ENCODE measurements at places on chromosomes 7 and 10.

DNA sequence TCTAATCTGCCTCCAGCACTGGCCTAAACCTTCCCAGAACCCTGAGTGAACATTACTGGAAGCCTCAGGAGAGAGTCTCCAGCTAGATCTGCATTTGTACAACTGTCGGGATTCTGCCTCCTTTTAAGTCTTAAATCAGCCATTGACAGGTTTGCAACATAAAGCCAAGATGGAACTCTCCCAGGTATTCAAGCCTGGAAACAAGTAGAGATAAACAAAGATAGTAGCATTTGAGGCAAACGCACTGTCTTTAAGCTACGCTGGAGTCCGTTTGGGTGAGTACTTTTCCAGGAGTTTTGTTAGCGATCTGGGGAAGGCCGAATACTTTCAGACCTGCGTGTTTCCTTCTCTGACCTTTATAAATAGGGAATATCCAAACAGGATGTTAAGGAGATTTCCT lies 317.2 kb upstream of the FZD8 start:
- DNase-seq = no peak

- no peak for DNase-seq
Observed at GRCh38 chr10:101780187-101780817, 2.9 kb downstream of the NPM3 start.

- no peak for DNase-seq
Observed at GRCh38 chr10:11473128-11473760, 138.2 kb downstream of the USP6NL start.

DNA sequence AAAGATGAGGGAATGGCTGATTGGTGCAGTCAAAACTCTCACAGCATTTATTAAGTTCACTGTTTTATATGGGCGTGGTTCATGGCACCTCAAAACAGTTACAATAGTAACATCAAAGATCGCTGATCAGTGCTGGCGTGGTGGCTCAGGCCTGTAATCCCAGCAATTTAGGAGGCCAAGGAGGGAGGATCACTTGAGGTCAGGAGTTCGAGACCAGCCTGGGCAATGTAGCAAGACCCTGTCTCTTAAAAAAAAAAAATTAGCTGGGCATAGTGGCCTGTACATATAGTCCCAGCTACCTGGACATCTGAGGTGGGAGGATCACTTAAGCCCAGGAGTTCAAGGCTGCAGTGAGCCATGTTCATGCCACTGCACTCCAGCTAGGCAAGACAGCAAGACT lies 48.5 kb downstream of the KLHDC10 start:
- DNase-seq = no peak

DNA sequence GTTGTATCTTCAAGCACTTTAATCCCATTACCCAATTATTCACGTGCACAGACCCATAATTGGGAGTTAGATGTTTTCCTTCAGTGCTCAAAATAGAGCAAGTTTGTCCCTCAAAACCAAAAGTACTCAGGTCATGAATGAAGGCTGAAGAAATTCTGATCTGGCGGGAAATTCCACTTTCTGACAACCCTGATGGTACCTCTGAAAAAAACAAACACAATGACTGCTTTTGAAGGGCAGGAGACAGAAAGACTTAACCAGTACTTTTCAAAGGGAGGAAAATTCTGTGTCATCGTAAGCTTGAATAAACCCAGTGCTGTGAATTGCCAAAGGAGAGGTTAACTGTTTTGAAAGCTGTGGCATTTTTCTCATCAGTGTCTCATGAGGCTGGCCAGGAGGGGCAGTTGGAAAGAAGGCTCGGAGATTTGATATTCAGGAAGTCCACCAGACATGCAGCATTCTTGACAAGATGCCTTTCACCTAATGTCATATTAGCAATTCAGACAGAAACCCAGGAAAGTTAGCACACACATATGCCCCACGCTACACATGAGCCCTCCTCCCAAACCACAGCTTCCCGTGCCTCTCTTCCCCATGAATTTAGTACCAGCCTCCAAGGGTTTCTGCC lies 347.0 kb downstream of the KCNMA1 start:
- no peak for DNase-seq

DNA sequence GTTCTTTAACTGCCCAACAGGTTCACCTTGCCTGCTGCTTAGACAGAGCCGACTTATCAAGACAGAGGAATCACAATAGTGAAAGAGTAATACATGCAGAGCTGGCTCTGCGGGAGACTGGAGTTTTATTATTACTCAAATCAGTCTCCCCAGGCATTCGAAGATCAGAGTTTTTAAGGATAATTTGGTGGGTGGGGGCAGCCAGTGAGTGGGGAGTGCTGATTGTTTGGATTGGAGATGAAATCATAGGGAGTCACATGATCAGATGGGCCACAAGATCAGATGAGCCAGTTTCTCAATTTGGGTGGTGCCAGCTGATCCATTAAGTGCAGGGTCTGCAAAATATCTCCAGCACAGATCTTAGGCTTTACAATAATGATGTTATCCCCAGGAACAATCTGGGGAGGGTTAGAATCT lies 131.3 kb downstream of the AKR1D1 start:
- no peak for DNase-seq

DNA sequence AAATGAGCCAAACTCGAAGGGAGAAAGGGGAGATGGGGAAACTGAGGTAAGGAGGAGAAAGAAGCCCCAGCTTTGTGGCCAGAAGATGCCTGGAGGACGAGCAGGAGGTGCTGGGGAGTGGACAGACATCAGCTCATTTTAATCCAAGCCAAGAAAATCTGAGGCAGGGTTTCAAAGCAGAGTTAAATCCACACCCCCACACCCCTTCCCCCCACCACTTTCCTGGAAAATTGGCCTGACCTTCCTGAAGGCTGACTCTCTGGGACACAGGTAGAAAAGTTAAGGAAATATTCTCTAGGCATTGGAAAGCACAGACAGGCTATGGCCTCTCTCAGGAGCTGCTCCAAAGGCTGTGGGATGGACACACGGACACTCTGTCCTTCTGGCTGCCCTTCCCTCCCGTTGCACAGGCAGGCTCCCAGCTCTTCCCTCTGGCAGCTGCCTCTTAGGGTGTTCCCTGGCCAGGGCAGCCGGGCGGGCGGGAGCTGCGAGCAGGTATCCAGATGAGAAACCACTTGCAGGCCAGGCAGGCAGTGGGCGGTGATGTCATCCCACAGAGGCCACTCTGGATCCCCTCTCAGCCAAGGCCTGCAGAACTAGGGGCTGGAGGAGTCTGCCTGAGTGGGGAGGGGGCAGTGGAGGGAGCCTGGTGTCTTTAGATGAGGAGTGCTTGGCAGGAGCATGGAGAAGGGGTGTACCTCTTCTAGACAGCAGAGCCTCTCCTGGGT lies 171.8 kb downstream of the NEURL1 start:
- DNase-seq = no peak

DNA sequence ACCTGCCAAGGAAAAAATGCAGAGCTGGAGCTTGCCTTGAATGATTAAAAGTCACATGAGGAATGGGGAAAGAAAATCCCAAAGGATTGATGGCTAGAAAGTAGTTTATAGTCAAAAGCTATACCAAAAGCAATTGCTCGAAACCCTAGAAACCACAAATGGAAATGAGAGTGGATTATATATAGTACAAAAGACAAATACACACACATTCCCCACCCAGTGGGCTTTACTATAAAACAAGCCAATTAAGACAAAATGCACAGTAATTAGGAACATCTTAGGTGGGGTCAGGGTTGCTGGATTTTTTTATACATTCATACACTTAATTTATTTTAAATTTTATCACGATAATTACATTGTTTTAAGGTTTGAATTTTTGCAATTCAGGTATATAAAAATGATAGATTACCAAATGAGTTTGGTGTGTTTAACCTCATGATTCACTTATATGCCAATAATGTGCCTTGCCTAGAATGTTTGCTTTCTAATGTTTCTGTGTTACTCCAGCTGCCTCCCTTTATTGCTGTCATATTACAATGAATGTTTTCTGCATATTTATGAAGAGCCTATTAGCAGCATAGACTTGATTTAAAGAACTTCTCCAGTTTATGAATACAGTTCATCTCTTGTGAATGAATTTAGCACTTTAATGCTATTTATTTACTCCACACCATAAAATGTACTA lies 421.3 kb downstream of the EXOC4 start:
- DNase-seq = no peak

DNA sequence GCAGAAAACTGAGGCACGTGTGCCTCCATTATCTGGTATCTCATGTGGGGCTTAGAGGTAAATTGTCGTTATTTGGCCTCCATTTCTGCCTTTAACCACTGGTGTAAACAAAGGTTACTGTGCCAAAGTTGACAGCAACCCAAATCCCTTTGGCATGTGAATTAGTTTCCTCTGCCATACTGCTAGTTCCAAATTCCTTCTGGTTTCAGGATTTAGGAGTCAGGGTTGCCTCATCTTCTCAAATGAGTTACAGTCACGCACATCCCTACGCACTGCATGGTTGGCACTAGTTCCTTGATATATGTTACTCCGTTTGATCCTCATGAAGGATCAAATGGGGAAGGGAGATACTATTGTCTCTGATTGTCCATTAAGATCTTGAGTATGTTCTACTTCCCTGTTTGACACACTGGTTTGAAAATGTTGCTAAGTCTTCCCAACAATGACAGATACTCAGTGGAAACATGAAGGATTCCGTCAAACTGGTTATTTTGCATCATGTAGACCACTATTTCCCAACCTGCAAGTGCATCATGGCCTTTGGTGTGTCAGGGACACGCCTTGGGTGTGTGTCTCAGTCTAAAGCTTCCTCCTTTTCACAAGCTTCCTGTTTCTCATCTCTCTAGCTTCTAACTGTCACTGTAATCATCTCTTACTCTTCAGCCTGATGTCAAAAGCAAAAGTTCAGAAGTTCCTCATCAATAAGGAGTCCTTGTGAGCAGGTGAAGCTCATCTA lies at the start of gene LIPN:
Gene LIPN (plus strand): TSS at position 655 of the 736 bp plus-strand sequence. CDS start 1,386 bp downstream, outside the sequence.
- DNase-seq = no peak

- DNase-seq = no peak
Observed at GRCh38 chr10:106189292-106189691, 975.2 kb downstream of the SORCS1 start.

DNA sequence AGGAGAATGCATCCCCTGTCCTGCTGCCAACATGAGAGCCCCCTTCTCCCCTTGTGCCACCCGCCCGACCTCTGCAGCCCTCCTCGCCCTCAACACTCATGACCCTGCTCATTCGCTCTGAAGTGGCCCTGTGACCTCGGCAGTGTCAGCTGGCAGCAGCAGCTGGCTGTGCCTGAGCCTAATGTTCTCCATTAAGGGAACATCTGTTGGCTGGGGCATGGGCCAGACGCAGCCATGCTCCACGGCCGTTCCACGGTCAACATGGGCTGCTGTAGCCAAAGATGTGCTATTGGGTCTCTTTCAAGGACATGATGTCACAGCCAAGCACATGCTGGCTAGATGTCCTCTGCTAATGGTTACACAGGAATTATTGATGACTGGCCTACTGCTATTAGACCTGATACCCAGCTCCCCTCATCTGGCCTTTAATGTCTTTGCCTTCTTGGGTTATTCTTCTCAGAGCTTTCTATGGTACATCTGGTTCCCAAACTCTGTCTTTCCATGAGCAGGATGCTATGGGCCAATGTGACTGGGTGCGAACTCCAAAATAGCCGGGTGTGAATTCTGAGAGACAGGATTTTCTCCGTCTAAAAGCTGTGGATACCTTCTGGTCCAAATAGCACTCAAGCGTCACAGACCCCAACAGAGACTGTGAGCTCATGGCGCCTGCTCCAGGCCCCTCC lies 22.4 kb downstream of the ADCYAP1R1 start:
- no peak for DNase-seq

DNA sequence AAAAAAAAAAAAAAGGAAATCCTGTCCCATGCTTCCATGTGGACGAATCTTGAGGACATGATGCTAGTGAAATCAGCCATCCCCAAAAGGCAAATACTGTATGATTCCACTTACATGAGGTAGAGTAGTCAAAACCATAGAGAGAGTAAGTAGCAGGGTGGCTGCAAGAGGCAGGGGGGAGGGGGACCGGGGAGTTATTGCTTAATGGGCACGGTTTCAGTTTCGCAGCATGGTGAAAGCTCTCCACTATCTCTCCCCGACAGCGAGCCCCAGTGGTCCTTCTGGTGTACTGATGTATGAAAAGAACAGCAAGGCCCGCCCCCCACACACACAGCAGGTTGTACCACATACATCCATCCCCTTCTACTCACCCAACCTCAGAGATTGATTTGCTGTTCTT lies 32.8 kb downstream of the NOD1 start:
- peak; percentile 50 for DNase-seq

DNA sequence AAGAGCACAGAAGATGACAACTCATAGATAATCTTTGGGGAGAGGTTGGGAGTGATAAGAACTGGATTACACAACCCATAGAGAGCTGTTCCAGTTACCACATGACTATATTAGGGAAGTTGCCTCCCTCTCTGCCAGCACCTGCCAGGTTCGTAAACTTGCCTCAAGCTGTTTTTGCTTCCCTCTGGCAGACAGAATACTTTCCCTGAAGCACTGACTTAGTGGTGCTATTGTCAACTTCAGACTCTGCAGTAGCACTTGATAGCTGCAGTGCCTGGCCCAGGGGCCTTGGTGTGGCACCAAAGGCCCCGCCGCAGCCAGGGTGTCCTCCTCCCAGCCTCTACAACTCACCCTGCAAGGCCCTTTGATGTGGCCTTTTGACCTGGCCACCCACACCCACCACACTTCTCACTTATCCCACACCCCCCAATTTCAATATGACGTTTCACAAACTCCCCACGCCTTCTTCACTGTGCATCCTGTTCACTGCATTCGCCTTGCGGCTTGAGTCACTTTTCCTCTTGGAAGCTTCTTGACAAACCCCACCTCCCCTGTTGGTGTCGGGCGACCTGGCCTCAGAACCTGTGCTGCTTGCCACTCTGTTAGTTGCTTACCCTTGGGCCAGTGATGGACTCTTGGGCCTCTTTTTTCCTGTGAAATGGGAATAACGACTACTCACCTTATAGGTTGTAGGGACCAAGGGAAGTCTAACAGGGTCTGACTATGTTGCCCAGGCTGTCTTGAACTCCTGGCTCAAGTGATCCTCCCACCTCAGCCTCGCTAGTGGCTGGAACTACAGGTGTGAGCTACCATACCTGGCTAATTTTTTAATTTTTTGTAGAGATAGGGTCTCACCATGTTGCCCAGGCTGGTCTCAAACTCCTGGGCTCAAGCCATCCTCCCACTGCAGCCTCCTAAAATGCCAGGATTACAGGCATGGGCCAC lies 50.2 kb upstream of the PODXL start:
- no peak for DNase-seq

- no peak for DNase-seq
Observed at GRCh38 chr7:82506702-82507101, 63.1 kb upstream of the CACNA2D1 start.

GRCh38 chr7:117612637-117613036 lies 132.8 kb downstream of the CFTR start:
- DNase-seq = no peak

GRCh38 chr10:102795453-102796406 lies 41.5 kb downstream of the CYP17A1 start:
- no peak for DNase-seq

GRCh38 chr7:28718055-28718481 lies 240.1 kb downstream of the TRIL start:
- no peak for DNase-seq

- DNase-seq = no peak
Observed at GRCh38 chr10:35613597-35614226, 8.6 kb downstream of the GJD4 start.

Data from activated CD8-positive, alpha-beta memory T cell treated with anti-CD3 and anti-CD28 coated beads for 1 hour (primary cell).